Stimulated activated CD8-positive, alpha-beta memory T cell treated with anti-CD3 and anti-CD28 coated beads, Interleukin-7, amount 100 ng/mL, for 1 hour (primary cell): ENCODE measurements at places on chromosomes 4 and X.

DNA sequence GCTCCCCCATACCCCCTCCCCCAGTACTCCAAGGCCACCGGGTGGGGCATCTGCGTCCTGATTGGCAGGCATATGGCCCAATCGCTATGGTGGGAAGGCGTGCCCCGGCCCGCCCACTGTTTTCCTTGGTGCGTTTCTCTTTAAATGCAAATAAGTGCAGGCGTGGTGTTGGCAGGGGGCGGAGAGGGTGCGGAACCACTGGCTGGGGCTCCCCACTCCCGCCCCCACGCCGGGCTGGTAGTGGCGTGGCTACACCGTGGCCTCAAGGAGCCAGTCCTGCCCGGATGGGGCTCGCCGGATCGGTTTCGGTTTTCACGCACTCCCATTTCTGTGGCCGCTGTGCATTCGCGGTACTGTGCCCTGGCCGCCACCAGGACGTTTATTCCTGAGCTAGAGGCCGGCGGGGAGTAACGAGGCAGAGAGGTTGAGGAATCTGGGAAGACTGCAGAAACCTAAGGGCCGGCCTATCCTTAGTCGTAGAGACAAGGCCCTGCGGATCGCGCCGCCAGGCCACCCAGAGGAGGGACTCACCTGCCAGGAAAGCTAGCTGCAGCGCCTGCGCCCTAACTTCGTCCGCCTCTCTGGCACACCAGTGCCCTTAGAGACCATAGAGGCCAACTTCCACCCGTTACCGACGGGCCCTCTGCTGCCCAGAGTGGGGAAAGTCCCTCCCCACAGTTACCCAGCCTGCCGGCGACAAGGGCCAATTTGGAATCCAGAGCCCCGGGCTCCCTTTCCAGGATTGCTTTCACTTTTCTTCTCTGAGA is 410 bp upstream of the AMER1 start:
- DNase-seq = peak; percentile 75

DNA sequence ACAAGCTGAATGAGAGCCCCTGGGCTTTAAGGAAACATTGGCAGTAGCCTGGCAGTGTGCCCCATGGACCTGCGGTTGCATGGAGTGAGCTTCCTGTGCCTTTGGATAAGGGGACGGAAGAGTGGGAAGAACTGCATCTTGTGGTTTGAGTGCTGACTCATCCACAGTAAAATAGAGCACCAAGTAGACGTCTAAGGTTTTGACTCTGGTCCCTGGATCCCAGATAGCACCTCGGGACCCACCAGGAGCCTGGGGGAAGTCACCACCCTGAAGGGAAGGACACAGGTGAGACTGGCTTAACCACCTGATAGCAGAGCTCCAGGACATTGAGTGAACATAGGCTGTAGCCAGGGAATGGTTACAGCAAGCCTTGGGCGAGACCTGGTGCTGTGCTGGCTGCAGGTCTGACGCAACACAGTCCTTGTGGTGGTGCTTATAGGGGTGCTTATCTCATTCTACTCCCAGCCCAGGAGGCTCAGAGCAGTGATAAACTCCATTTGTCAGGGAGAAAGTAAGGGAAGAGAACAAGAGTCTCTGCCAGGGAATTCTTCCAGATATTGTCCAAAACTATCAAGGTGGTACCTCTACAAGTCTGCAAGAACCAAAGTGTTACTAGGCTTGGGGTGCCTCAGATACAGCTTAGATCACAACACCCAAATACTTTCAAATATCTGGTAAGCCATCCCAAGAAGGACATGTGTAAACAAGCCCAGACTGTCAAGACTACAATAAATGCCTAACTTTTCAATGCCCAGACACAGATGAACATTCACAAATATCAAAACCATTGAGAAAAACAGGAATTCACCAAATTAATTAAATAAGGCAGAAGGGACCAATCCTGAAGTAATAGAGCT is 123.6 kb upstream of the TET2 start:
- DNase-seq = no peak

GRCh38 chr4:1565598-1566295 is 118.4 kb downstream of the FAM53A start:
- no peak for DNase-seq

- no peak for DNase-seq
These were observed 1821.7 kb downstream of the ARAP2 start for GRCh38 chr4:34422472-34423175.

DNA sequence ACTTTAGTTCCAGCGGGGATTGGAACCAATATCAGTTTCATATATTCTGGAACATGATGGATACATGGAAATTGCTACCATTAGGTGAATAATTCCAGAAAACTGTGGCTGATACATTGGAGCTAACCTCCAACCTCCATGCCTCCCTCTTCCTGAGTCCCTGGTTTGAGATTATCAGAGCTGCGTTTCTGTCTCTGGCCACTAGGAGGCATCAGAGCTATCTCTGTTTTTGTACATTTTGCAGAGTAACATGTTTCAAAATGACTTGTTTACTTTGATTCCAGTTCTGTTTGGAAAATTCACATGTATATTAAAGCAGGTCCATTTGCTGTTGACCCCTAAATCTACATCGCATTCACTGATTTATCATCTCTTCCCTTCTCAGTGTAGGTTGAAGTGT is 2.4 kb upstream of the RAB40AL start:
- no peak for DNase-seq

- DNase-seq = no peak
These were observed 47.3 kb upstream of the SCML1 start for GRCh38 chrX:17689971-17690409.

- DNase-seq = no peak
These were observed 31.0 kb downstream of the RAB40A start for GRCh38 chrX:103488332-103488731.
